IPS DF 19.7 (cell line): ENCODE measurements at places on chromosomes 3 and 15.

DNA sequence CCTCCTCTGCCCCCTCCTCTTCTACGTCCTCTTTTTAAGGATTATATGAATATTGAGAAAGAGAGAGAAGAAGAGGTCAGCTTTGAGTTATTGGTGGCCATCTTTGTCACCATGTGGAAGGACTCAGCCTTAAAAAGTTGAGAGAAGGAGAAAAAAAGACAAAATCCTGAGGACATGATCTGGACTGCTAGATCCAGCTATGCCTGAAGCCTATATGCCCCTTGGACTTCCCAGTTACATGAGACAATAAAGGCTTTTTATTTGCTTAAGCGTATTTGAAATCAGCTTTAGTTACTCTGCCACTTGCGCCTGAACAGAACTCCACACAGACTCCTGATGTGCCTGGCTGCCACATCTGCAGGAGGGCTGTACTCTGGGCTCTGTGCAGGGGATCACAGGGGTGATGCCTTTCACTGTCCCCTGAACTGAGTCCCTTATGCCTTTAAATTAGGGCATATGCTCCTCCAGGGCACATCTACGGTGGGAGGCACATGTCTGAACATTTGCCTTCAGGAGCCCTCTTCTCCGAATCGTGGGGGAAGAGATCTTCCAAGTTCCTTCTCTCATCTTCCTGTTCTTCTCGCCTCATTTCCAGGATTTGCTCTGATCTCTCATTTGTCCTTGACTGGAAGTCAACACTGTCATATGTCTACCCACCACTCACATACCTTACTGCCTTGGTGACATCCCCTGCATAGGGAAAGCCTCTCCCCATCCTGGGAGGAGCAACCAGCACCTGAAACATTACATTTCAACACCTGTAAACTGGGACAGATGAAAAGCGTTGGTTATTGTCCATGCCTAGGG is 14.0 kb upstream of the PLA2G4E start:
- DNase-seq = no peak

GRCh38 chr15:94477913-94478553 is 246.7 kb downstream of the MCTP2 start:
- DNase-seq = no peak

DNA sequence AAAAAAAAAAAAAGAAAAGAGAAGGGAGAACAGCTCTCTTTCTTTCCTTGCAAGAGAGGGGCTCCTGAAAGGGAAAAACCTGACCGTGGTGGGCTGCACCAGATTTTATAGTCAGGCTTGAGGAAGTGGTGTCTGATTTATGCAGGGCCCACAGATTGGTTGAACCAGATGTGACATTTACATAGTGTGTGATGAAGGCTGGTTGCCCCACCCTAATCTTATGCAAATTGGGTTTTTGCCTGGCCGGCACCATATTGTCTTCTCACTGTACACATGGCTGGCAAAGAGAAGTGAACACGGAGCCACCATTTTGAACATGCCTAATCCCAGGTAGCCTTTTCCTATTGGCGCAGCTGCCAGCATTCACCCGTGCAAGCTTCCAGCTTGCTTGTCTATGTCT is 154.4 kb downstream of the OXSM start:
- no peak for DNase-seq

DNA sequence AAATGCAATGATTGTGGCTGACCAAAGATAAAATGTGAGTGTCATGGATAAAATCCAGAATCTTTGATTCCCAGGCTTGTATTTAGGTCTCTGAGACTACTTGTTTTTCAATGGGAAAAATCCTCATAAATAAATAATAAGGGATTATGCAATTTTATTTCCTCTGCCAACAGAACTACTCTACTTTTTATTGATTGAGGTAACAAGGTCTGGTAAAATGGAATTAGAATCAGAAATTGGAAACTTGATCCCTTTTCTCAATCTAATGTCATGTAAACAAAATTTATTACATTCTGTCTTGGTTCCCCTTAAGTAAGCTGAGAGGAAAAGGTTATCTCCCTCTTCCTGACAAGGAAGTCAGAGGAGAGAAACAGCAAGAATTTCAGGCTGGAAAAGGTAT is 48.3 kb upstream of the CCDC50 start:
- DNase-seq = no peak

GRCh38 chr15:42080186-42080918 is 14.0 kb downstream of the PLA2G4D start:
- DNase-seq = no peak

DNA sequence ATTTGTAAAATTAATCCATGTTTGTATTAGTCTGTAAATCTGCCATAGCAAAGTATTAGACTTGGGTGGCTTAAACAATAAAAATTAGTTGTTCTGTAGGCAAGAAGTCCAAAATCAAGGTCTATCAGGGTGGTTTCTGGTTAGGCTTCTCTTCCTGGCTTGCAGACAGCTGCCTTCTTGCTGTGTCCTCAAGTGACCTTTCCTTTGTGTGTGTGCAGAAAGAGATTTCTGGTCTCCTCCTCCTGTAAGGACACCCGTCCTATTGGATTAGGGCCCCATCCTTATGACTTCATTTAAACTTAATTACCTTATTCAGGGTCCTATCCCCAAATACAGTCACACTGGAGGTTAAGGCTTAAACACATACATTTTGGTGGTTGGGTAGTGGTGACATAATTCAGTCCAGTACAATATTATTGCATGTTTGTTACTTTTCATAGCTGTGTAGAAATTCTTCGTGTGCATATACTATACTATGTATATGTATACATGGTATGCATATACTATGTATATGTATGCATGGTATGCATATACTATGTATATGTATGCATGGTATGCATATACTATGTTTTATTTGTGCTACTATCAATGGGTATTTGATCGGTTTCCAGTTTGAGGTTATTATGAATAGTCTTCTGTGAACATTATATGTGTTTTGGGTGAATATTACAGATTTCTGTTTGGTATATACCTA is 57.9 kb upstream of the RNU6-1 start:
- no peak for DNase-seq

DNA sequence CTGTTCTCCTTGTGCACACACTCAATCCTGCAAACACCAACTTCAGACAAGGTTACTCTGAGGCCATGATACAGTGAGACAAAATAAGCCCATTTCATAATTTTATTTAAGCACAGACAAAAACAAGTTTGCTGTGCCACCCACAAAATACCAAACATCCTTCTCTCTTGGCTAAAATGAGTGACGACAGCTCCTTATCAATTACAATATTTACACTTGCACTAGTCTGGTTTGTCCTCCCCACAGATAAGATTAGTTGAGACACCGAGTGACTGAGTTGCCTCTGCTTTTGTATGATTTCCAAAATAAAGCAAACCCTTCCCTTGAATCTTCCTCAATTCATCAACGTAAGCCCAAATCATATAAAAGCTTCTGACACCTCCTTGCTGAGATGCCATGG is 233.5 kb upstream of the ATP10A start:
- no peak for DNase-seq

DNA sequence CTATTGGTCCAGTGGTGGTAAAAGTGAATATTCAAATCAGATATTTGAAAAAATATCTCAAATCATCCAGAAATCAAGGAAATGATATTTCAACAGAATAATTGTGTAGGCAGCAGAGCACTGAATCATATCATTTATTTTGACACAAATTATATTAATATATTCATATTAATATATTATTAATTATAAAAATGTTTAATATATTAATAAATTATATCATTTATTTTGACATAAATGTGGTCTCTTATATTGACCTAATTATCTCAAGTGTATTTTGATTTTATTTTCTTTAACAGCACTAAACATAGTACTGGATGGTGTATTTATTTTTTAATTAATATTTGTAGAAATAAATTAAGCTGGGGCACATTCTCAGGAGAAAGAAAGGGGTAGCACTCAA is 257.7 kb upstream of the THBS1 start:
- no peak for DNase-seq

- DNase-seq = no peak
Measured at GRCh38 chr3:177705976-177706823, 508.9 kb upstream of the TBL1XR1 start.
